ENCODE measurements at places on chromosomes 12 and 14. TPM values are rescaled to one million over a fixed set of nuclear protein-coding genes. Genes with fewer than 3 reads are reported as not detected.

- DNase-seq: no peak
- no peaks in the 10 kb centered on the region for H3K36me3 ChIP-seq
- no peaks in the 10 kb centered on the region for H3K27me3 ChIP-seq
- no peak overlapping the region for H3K27ac ChIP-seq
Observed at GRCh38 chr12:113735131-113735530, 231.0 kb downstream of the RBM19 start.

DNA sequence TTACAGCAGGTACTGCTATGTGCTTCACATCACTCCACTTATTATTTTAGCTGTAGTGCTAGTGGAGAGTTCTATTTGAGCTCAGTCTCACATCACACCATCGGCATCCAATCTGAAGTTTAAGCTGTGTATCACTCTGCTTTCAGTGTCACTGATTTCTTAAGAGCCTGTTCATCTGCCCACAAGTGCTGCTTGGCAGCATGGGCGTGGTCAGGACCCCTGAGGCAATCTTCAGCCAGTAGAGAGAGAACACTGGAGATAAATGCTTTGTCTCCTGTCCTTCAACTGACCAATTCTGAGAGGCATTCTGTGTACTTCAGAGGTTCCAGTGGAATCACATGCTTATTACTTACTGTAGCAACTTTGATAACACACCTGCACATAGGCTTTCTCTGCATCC lies 728.8 kb downstream of the RPS29 start:
- no peaks in the 10 kb centered on the region for H3K27me3 ChIP-seq
- no peak for DNase-seq
- H3K36me3 ChIP-seq: no peaks in the 10 kb centered on the region

DNA sequence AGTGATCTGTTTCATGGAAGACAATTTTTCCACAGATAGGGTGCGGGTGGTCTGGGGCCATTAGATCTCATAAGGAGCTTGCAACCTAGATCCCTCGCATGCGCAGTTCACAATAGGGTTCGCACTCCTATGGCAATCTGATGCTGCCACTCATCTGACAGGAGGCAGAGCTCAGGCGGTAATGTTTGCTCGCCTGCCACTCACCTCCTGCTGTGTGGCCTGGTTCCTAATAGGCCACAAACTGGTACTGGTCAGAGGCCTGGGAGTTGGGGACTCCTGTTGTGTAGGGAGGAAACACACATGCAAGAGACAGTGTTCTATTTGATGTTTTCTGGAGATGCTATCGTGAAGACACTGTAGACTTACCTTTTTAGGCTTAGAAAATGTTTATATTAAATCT lies 77.0 kb upstream of the FGD4 start:
- no peaks in the 10 kb centered on the region for H3K4me1 ChIP-seq
- no peak overlapping the region for H3K27ac ChIP-seq
- peaks cover 1% of the 10 kb centered on the region for H3K36me3 ChIP-seq
- DNase-seq: no peak

- H3K36me3 ChIP-seq: no peaks in the 10 kb centered on the region
- H3K27ac ChIP-seq: no peak overlapping the region
- no peak overlapping the region for H3K4me3 ChIP-seq
- H3K27me3 ChIP-seq: no peaks in the 10 kb centered on the region
Observed at GRCh38 chr12:9114946-9115345, 773 bp downstream of the A2M start.

GRCh38 chr14:92503756-92504491 lies 9.7 kb upstream of the RIN3 start:
- H3K4me1 ChIP-seq: no peaks in the 10 kb centered on the region
- no peaks in the 10 kb centered on the region for H3K36me3 ChIP-seq
- no peak for DNase-seq
- no peak overlapping the region for H3K4me3 ChIP-seq
- H3K27me3 ChIP-seq: no peaks in the 10 kb centered on the region
- no peak overlapping the region for H3K27ac ChIP-seq

DNA sequence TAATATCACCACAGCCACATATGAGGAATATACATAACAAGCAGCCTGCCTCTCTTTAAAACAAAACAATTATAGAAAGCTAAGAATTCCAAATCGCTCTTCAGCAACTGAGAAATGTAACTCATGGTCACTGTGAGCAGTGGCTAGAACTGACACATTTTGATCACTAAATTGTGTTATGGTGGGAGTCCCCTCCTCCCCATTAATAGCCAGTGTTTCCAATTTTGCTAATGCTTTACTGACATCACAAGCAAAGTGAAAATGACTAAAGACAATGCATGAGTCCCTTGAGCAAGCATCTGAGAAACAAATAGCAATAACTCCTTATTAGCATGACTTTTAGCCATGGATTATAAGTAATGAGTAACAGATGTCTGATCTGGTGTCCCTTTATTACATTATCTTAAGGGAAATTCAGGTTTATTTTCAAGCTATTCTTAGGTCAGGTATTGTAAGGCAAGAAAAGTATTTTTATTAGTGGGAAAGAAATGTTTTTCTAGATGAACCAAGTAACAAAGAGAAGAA lies 148.3 kb downstream of the KCNH5 start:
- H3K27ac ChIP-seq: no peak overlapping the region
- no peaks in the 10 kb centered on the region for H3K36me3 ChIP-seq
- H3K4me3 ChIP-seq: no peak overlapping the region
- 0 out of 2 replicates have a peak, but pooled peaks cover 2% of the 10 kb centered on the region for H3K4me1 ChIP-seq

- no peak overlapping the region for H3K4me3 ChIP-seq
- DNase-seq: no peak
- no peaks in the 10 kb centered on the region for H3K27me3 ChIP-seq
- H3K4me1 ChIP-seq: peaks cover 5% of the 10 kb centered on the region
- no peaks in the 10 kb centered on the region for H3K36me3 ChIP-seq
Observed at GRCh38 chr14:103534576-103535061, 5.6 kb downstream of the TRMT61A start.

- no peaks in the 10 kb centered on the region for H3K4me1 ChIP-seq
- H3K27me3 ChIP-seq: no peaks in the 10 kb centered on the region
- H3K27ac ChIP-seq: no peak overlapping the region
- DNase-seq: no peak
- H3K36me3 ChIP-seq: no peaks in the 10 kb centered on the region
Observed at GRCh38 chr12:70466753-70467152, 100.7 kb downstream of the KCNMB4 start.

GRCh38 chr12:43590307-43590706 lies 38.3 kb upstream of the ADAMTS20 start:
- no peak for DNase-seq
- H3K4me3 ChIP-seq: no peak overlapping the region
- no peaks in the 10 kb centered on the region for H3K4me1 ChIP-seq
- H3K27ac ChIP-seq: no peak overlapping the region
- H3K36me3 ChIP-seq: no peaks in the 10 kb centered on the region
- H3K27me3 ChIP-seq: no peaks in the 10 kb centered on the region

DNA sequence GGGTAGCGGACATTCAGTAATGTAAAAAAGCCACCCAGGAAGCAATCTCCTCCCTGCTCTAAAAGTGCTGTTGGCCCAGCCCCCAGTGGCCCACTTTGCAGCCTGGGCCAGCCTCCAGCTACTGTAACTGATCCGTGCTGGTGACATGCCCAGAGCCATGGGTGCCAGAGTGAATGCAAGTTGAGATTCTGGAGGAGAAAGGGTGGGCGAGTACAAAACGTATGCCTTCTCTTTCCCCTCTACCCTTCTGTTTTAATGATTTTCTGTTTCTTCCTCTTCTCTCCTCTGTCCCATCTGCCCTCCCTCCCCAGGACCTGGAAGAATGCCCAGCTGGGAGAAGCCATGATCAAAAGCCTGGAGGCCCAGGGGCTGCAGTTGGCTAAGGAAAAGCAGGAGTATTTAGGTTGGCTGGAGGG lies 16.9 kb downstream of the PLEKHD1 start:
- no peaks in the 10 kb centered on the region for H3K36me3 ChIP-seq
- H3K4me1 ChIP-seq: 0 out of 2 replicates have a peak, but pooled peaks cover 2% of the 10 kb centered on the region
- H3K27me3 ChIP-seq: no peaks in the 10 kb centered on the region
- no peak overlapping the region for H3K27ac ChIP-seq
- DNase-seq: no peak
- H3K4me3 ChIP-seq: no peak overlapping the region

DNA sequence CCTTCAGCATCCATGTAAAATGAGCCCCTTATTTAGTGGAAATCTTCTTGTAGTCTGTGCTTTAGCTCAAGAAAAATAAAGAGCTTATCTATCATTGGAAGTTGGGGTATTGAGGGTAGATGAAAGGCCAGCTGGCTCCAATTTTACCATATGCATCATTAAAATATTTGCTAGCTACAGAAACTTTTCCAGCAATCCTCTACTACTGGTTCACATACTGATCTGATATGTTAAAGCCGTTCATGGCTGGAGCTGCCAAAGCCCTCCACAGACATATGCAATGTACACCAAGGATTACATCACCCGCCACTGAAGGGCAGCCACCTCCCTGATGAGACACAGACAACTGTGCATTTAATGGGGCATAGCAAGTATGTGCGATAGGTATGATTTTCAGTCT lies 1205.3 kb downstream of the GALC start:
- no peak for DNase-seq
- no peaks in the 10 kb centered on the region for H3K27me3 ChIP-seq
- no peak overlapping the region for H3K4me3 ChIP-seq
- no peaks in the 10 kb centered on the region for H3K36me3 ChIP-seq

- H3K36me3 ChIP-seq: no peaks in the 10 kb centered on the region
- H3K27ac ChIP-seq: no peak overlapping the region
- no peaks in the 10 kb centered on the region for H3K4me1 ChIP-seq
- H3K27me3 ChIP-seq: no peaks in the 10 kb centered on the region
- no peak for DNase-seq
Observed at GRCh38 chr12:32266756-32267155, 132.6 kb upstream of the FGD4 start.

DNA sequence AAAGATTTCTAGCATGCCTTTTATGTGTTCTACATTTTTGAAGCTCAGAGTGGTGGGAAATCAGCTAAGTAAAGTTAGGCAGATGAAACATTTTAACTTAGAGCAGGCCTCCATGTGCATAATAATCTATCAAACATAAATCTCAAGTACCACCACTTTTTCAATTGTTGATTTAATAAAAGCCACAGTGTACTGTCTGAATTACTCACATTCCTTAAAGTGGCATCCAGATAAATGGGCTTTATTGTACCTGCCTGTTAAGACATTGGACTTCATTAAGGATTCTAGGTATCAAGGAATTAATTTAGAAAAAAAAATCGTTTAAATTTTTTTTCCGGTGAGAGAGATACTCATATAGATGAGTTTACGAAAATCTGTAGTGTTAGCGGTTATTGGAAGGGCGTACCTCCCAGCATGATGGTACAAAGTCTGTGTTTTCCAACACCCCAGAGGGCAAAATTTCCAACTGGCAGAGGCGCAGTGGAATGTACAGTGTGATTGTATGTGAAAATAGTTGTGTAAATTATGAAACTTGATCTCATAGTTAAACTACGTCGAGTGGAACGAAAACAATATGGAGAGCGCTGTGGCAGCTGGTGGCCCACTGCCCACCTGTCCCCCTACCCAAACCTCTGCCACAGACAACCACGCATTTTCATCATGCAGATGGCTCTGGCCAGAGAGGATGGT lies 25.0 kb downstream of the ELK3 start:
- no peaks in the 10 kb centered on the region for H3K27me3 ChIP-seq
- DNase-seq: no peak
- no peak overlapping the region for H3K27ac ChIP-seq
- H3K4me1 ChIP-seq: no peaks in the 10 kb centered on the region
- H3K4me3 ChIP-seq: no peak overlapping the region
- no peaks in the 10 kb centered on the region for H3K36me3 ChIP-seq

DNA sequence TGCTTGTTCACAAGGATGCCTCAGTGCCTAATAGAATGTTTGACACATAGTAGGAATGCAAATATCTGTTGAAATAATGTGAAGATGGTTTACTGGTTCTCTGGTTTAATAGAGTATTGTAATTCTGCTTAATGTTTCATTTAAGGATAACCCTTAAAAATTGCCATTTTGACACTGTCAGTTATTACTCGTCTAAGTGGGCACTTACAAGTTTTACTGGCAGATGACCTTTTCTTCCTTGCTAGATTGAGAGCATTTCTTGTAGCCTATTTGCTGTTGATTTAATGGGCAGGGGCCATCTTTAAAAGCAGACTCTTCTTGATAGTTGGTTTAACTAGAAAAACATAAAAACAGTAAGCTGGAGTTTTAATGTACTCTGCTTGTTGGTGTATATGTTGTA lies 1.9 kb downstream of the TMEM263 start:
- H3K4me1 ChIP-seq: no peaks in the 10 kb centered on the region
- H3K27ac ChIP-seq: no peak overlapping the region
- no peaks in the 10 kb centered on the region for H3K36me3 ChIP-seq
- H3K27me3 ChIP-seq: peaks cover 12% of the 10 kb centered on the region

DNA sequence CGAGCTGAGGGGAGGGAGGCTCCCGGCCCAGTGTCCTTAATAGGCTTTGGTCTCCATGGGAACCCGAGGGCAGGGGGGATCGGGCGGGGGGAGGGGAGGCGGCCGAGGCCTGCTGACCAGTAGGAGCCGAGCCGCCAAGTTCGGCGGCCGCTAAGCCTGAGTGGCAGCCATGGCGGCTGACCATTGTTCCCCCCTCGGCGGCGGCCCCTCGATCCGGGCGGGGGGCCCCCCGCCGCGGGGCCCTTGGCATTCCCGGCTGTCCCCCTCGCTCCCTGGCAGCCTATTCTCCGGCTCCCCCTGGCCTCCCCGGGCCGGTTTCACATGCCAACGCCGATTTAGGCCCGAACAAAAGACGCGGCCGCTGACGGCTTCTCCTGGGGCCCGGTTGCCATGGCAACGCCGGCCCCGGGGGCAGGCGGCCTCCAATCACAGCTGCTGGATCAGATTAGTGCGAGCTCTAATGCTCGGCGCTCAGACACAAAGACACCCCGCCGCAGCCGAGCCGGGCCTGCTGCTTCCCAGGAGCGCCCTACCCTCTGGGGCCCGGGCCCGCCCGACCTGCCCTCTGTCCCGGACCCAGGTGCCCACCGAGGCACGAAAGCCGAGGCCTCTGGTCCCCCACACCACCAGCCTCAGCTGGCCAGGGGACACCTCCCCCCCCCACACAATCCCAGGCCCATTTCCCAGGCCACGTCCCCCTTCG lies 7.3 kb downstream of the MSI1 start:
- H3K4me3 ChIP-seq: peak overlapping the region; percentile 43
- H3K27me3 ChIP-seq: no peaks in the 10 kb centered on the region
- peak; percentile 93 for DNase-seq
- H3K4me1 ChIP-seq: peaks cover 36% of the 10 kb centered on the region

GRCh38 chr14:33569821-33570687 lies 380.8 kb downstream of the EGLN3 start:
- no peak for DNase-seq
- H3K4me3 ChIP-seq: no peak overlapping the region
- H3K27ac ChIP-seq: no peak overlapping the region
- H3K4me1 ChIP-seq: no peaks in the 10 kb centered on the region
- no peaks in the 10 kb centered on the region for H3K36me3 ChIP-seq

The CARMIL3 gene
- 9.0 TPM for total RNA-seq

The BATF gene
- total RNA-seq: not detected

The GPRC5D gene
- total RNA-seq: not detected

The OTOGL gene
- total RNA-seq: 0.31 TPM

The NRXN3 gene
- total RNA-seq: 4.1 TPM

The B4GALNT1 gene
- 1.5 TPM for total RNA-seq

The TMEM179 gene
- total RNA-seq: 2.9 TPM

The KLRG1 gene
- total RNA-seq: 9.1 TPM

The SLC16A7 gene
- total RNA-seq: 4.3 TPM

All from H1 (cell line).